ENCODE measurements at places on chromosomes 11 and 22.

DNA sequence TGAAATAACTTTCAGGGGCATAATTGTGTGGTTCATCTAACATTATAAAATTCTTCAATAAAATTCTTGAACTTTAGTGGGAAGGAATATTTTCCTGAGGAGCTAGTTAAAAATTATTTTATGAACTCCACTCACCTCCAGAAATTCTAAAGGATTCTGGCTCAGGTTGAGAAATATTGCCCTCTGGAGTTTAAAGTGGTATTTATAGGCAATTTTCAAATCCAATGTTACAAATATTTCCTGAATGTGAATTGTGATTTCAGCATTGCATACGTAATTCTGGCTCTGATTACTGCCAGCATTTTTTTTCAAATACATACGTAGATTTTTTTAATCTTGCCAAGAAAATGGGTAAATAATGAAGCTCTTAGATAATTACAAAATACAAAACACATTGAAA lies 598.2 kb upstream of the ANO3 start:
- no peak for DNase-seq

DNA sequence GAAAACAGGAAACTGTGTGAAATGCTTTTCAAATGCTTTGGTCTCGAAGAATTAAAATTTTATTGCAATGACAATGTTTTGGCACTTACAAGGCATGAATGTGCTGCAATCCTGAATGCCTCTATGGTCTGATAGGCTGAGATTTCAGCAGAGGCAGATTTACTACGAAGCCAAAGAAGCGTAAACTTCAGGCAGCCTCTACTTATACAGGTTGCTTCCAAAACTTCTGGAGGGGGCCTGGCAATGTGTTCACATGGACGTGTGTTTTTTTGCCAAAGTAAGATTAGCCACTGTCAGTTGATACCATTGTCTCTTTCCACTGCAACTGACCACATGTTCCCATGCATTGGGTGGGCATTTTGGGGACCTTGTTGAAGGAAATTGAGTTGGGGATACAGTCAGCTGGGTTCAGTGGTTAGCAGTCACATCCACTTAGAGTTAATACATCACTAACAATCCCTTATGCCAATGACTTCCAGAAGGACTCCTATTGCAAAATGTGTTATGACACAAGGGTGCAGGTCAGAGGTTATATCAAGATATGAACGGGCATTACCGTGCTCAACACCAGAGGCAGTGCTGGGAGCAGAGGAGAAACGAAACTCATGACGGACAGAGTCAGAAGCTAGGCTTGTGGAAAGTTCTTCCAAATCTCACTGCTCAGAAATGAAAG lies 48.8 kb downstream of the ABTB2 start:
- DNase-seq: no peak

GRCh38 chr22:30225220-30225927 lies 21.2 kb downstream of the LIF start:
- DNase-seq: no peak

DNA sequence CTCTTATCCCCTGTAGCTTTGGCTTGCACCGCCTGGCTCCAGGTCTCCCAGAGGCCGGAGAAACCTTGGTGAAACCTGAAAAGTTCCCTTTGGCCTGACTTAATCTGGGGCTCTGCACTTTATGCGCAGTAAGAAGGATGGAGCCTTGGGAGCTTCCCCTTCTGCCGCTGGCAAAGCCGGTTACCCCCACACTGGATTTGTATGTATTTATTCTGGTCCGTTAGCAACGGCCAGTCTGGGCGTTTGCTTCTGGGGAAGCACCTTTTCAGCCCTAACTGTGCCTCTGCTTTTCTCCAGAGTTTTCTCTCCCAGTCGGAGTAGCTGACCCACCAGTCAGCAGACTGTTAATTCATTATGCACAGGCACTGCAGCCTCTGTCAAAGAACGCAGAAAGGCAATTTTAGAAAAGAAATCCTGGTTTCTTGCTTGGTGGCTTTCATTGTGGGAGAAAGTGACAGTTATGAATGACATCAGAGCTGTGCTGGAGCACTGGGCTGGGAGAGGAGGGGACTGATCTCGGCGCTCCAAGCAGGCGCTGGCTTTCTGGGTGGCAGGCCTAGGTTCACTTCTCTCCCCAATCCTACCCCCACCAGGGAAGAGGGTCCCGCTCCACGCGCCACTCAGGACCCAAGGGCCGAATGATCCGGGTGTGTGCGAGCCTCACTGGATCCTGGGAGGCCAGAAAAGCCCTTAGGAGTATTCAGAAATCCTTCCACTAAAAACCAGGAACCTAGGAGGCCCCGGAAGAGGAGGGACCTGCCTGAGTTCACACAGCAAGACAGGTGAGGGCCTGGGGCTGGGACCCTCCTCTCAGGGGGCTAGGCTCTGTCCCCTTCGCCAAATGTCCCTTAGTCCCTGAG lies 70.2 kb downstream of the RTL6 start:
- peak; percentile 32 for DNase-seq

DNA sequence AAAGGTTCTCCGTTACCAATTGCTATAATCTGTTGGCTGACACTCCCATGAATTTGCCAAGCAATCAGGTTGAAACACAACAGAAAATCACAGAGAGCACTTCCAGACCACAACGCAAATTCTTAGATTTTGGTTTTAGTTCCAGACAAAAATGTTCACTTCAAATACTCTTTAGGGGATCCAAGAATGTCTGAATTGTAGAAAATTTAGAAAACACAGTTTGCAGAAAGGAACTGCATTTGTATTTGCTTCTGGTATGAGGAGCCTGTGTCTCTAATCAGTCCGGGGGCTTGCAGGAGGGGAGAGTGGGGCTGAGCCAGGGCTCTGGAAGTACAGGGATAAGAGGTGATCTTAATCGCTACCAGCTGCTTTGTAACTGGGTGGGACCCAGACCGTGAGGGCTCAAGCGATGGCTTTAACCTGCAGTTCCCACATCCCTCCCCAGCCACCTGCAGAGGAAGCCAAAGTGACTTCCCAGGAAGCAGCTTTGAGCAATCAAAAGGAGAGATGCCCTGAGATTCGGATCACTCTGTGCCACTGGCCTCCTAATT lies 18.7 kb downstream of the SCUBE2 start:
- no peak for DNase-seq

DNA sequence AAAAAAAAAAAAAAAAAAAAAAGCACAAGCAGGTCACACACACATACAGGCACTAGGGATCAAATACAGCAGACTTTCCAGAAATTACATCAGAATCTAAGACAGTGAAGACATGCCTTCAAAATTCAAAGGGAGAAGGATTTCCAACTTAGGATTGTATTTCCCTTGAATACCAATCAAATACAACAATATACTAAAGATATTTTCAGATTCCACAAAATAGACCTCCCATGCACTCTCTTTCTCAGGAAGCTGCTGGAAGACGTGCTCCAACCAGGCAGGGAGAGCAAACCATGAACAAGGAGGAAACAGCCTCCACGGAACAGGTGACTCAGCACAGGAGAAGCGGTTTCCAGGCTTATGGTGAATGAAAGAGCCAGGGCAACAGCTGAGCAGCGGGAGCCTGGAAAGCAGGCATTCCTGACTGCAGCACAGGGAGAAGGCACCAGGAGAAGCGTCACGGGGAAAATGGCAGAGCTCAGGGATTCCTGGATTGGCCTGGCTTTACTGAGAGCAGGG lies 32.0 kb downstream of the TMEM184B start:
- no peak for DNase-seq

GRCh38 chr11:78417175-78417887 lies at the start of gene GAB2:
TSS of gene GAB2 (minus strand) at chr11:78417820. CDS start at chr11:78417720, 100 bp downstream.
- DNase-seq: no peak

Measured in sciatic nerve (tissue), 2 donors.